ENCODE measurements at places on chromosomes 6 and 20.

- no peak for DNase-seq
Observed at GRCh38 chr6:32184084-32184640, at the start of gene AGER. Gene AGER, minus strand, starts transcription at chr6:32184253. Its CDS starts 31 bp downstream, at chr6:32184222.

GRCh38 chr6:121670511-121670910 is 235.1 kb downstream of the GJA1 start:
- DNase-seq = no peak

DNA sequence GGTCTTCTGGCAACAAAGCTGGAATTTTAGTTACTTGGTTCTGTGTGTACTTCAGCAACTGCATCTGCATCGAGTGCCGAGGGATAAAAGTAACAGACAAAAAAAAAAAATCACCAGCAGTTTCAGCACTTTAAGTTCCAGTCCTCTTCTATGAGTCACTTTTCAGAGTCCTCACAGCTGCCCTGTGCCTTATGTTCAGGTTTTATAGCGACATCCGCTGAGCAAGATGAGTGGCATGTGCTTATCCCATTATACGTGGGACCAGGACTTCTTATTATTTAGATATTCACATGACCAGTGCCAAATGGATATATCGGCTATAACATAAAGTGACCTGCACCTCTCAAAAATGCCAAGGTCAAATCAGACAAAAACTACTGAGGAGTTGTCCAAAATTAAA is 242.9 kb downstream of the FOXA2 start:
- DNase-seq = no peak

DNA sequence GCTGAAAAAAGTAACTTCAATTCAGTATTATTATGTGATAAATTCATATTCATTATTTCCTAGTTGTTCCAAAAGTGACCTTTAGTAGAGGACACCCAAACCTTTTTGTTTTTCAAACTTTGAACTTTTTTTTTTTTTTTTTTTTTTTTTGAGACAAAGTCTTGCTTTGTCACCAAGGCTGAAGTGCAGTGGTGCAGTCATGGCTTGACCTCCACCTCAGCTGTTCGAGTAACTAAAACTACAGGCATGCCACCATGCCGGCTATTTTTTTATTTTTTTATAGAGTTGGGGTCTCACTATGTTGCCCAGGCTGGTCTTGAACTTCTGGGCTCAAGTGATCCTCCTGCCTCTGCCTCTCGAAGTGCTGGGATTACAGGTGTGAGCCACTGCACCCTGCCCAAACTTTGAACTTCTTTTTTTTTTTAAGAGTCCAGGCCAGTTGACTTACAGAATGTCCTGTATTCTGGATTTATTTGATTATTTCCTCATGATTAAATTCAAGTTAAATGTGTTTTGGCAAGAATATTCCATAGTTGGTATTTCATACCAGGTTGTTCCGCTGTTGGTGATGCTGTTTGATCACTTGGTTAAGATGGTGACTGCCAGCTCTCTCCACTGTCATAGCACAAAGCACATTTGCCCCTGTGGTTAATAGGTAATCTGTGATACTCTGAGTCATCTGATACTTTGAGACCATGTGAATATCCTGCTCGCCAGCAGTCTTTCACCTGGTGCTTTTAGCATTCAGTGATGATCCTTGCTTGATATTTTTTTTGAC is 48.0 kb downstream of the VAPB start:
- no peak for DNase-seq

DNA sequence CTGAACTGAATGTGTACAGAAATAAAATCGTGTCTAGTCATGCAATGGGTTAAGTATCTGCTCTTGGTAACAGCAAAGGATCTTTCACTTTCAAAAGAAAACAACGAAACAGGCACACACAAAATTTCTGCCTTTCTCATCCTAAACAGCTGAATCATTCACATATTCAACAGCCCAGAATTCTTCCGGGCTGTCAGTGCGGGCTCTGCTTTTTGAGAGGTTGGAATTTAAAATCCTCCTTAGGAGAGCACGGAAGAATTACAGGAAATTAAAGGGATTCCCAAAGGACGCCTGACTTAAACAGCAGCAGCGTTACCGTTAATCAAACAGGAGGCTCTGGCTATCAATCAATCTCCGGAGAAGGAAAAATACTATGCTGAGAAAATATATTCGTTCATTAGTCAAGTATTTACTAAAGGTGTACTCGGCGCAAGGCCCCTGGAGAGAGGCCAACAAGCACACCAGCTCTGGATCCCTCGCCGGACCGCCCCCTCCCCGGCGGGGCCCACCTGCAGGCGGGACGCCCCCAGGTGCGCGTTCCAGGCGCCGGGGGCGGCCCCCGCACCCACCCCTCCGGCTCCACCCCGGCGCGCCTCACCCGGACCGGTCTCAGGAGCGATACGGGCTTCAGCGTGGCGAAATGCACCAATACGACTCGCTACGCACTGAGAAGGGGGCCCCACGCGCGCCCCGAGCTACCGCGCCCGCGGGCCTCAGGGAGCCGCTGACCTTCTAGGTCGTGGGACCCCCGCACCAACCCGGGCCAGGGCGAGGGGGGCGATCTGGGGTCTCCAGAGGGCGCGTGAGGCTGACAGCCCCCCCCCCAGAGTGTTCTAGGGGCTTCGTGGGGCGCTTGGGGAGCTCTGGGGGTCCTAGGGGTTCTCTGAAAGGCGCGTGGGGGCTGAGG is 1.0 kb downstream of the NAPB start:
- DNase-seq = peak; percentile 45

DNA sequence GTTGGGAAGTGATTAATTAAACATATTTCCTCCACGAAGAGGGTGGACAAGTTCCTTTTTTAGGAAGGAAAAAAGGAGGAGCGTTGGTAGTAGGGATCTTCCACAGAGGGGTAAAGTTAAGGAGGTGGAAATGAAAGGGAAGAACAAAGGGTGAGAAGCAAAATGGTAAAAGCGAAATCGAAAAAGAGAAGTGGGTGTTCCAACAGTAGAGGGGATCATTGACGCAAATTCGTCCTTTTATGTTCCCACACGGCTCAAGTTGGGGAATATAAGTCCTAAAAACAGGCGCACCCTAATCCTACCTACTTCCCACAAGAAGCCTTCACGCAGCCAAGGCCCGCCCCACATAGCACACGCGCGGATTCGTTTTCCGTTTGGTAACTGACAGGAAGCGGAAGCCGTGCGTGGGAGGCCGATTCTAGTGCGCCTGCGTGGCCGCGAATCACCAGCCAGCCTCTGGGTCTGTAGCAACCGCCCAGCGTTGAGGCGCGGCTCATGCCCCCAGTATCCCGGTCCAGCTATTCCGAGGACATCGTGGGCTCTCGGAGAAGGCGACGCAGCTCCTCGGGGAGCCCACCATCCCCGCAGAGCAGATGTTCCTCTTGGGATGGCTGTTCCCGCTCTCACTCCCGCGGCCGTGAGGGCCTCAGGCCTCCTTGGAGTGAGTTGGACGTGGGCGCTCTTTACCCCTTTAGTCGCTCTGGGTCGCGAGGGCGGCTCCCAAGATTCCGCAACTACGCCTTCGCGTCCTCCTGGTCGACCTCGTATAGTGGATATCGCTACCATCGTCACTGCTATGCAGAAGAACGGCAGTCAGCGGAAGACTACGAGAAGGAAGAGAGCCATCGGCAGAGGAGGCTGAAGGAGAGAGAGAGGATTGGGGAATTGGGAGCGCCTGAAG is at the start of gene NKAPL:
Gene NKAPL, plus strand, starts transcription at position 421 of the 901 bp plus-strand sequence. Its CDS starts 75 bp downstream, at position 496.
- DNase-seq = no peak

GRCh38 chr20:44711237-44711636 is 3.9 kb upstream of the CCN5 start:
- DNase-seq = no peak

Measured in OCI-LY7 (cell line).